ENCODE measurements at places on chromosomes 12 and 14.

GRCh38 chr12:52659395-52659794 is 7.4 kb upstream of the KRT2 start:
- DNase-seq, result no peak

GRCh38 chr12:10641735-10642500 is 28.5 kb upstream of the MAGOHB start:
- DNase-seq, result no peak

- no peak for DNase-seq
Observed at GRCh38 chr14:65371784-65372183, 40.7 kb upstream of the FUT8 start.

DNA sequence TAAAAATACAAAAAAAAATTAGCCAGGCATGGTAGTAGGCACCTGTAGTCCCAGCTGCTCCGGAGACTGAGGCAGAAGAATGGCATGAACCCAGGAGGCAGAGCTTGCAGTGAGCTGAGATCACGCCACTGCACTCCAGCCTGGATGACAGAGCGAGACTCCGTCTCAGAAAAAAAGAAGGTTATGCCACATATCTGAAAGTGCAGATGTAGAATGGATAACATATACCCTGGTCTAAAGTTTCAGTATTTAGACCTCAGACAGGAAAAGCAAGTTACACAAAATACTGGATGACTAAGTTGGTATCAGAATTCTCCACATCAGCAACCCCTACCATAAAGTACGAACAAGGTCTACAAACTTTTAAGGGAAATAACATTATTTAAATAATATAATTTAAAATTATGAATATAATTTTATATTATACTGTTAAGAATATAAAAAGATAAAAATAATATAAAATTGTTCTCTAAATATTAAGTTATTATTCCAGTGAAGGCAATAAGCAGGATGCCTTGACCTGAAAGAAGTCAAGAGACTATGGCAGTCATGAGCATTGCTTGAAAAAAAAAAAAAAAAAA is 169.9 kb downstream of the CRADD start:
- DNase-seq, result no peak

GRCh38 chr12:87425942-87426554 is 603.2 kb downstream of the C12orf50 start:
- DNase-seq, result no peak

DNA sequence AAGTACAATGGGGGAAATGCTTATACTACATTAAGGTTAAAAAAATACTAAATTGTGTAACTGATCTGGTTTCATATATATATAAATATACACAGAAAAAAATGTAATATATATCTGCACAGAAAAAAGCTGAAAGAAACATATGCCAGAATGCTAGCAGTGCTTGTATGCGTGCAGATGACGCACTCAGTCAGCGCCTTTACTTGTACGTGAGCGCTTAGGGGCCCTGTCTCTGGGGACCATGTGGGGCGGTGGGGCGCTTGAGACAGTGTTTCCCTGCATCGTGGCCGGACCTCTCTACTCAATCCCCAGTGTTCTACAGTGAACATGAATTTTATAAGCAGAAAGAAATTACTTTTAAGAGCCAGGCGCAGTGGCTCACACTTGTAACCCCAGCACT is 7.0 kb downstream of the ANKRD9 start:
- no peak for DNase-seq

- DNase-seq, result no peak
Observed at GRCh38 chr14:82855912-82856391, 1322.3 kb upstream of the SEL1L start.

DNA sequence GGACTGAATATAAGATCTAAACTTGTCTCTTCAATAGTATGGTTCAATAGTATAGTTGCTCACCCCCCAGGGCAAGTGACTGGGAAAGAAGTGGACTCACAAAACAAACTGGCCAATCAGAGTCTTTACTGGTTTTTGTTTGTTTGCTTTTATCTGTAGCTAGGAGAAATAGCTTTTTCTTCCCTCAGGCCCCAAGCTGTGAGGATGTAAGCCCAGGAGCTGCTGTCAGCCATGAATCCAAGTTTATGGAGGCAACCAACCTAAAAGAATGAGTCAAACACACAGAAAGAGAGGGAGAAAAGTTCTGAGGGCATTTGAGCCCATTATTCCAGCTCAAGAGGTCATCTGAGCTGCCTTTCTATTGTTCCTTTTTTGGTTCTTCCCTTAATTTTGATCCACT is 375.3 kb downstream of the BCAT1 start:
- DNase-seq, result no peak

DNA sequence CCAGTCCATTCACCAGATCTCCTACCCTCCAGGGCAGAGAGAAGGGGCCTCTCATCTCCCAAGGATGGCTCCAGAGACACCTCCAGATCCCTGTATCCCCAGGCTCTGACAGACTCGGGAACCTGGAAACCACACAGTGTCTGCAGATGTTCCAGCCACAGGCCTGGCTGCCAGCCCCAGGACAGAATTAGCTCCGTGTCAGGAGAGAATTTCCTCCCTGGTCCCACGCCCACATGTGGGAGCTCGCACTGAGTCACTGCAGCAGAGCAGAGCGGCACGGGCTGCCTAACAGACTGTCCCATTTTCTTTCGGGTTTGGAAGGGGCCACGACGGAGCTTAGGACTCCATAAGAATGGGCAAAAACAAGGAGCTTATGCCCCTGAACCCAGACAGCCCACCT is 33.6 kb downstream of the CMKLR1 start:
- peak; percentile 31 for DNase-seq

GRCh38 chr14:61860294-61860918 is 98.2 kb downstream of the SNAPC1 start:
- peak; percentile 58 for DNase-seq

DNA sequence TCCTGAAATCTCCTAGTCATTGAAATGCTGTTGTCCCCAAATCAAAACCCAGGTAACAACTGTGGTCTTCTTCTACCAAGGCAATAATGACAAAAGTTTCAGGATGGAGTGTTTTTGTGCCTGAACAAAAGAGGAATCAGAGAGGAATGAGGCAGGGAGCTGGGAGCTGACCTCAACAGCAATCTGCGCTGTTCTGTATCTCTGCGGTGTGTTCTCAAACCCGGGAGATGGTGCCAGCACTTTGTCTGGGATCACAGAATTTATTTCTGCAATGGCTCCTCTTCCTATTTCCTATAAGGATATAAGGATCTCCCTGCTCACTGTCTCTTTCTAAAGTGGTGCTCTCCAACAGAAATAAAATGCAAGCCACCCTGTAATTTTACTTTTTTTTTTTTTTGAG is 449 bp upstream of the GLT8D2 start:
- no peak for DNase-seq

- no peak for DNase-seq
Observed at GRCh38 chr12:121697093-121697698, 15.4 kb upstream of the TMEM120B start.

DNA sequence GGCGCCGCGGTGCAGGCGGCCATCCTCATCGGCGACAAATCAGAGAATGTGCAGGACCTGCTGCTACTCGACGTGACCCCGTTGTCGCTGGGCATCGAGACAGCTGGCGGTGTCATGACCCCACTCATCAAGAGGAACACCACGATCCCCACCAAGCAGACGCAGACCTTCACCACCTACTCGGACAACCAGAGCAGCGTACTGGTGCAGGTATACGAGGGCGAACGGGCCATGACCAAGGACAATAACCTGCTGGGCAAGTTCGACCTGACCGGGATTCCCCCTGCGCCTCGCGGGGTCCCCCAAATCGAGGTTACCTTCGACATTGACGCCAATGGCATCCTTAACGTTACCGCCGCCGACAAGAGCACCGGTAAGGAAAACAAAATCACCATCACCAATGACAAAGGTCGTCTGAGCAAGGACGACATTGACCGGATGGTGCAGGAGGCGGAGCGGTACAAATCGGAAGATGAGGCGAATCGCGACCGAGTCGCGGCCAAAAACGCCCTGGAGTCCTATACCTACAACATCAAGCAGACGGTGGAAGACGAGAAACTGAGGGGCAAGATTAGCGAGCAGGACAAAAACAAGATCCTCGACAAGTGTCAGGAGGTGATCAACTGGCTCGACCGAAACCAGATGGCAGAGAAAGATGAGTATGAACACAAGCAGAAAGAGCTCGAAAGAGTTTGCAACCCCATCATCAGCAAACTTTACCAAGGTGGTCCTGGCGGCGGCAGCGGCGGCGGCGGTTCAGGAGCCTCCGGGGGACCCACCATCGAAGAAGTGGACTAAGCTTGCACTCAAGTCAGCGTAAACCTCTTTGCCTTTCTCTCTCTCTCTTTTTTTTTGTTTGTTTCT is 1.7 kb downstream of the HSPA2 start:
- DNase-seq, result no peak

GRCh38 chr14:25896777-25897176 is 701.1 kb downstream of the NOVA1 start:
- no peak for DNase-seq

DNA sequence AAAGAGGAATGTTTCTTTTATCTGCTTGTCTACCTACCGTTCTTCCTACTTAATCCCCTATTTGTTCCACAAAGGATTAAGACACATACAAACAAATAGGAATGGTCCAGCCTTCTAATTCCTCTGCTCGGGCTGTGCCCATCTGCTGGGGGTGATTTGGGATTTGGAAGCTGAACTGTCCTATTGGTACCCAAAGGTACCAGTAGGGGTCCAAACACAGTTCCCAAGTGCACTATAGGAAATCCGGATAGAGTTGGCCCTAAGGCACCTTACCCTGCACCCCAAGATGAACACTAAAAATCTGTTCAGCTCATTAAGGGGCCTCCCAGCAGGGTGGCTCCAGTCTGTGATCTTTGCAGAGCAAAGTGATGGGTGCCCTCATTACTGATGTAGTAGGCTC is 566.9 kb downstream of the NRXN3 start:
- DNase-seq, result no peak

- DNase-seq, result no peak
Observed at GRCh38 chr12:79140711-79141110, 276.1 kb downstream of the SYT1 start.

- no peak for DNase-seq
Observed at GRCh38 chr14:104971447-104972240, 6.5 kb downstream of the AHNAK2 start.

GRCh38 chr12:1836854-1837421 is 16.6 kb downstream of the LRTM2 start:
- DNase-seq, result peak; percentile 1

DNA sequence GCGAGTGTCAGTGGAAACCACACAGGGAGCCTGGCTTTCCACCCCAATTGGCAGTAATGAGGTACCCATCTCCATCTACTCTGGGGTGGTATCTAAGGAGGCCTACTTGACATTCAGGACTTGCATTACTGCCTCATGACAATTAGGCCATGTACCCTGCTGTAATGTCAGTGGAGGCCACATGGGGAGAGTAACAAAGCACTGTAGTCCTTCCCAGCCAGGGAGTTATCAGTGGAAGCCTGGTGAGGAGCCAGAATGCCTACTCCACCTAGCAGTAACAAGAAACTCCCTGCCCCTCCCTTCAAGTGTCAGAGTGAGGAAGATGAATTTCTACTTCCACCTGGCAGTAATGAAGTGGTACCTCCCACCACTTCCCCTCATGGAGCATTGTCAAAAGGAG is 12.5 kb downstream of the TIMM9 start:
- DNase-seq, result no peak

- DNase-seq, result peak; percentile 76
Observed at GRCh38 chr14:68476212-68477109, 316.4 kb downstream of the ZFP36L1 start.

DNA sequence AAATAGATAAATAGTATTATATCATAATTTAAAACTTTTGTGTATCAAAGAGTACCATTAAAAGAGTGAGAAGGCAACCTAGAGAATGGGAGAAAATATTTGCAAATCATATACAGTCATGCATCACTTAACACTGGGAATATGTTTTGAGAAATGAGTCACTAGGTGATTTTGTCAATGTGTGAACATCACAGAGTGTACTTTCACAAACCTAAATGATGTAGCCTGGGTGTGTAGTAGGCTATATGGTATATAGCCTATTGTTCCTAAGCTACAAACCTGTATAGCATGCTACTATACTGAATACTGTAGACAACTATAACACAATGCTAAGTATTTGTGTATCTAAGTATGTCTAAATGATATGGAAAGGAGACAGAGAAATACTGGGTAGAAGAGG is 48.0 kb upstream of the ARID2 start:
- DNase-seq, result no peak

DNA sequence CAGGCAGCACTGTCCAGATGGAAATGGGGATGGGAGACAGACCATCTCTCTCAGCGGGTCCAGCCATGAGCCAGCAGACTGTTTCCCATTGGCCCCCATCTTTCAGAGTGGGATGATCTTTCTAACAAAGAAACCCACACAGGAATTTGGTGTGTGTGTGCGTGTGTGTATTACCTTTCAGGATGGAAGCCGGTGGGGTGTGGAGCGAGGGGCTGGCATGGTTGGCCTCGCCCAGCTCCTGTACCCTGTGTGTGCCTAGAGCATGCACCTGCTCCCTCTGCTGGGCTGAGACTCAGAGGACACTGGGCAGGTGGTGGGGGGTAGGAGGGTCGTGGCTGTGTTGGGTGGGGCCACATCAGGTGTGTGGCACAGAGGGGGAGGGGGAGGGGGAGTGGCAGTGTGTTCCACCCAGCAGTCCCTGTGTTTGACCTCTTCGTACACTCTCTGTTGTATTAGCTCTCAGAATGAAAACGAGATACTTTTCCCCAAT is 33.0 kb upstream of the TSPAN9 start:
- no peak for DNase-seq

DNA sequence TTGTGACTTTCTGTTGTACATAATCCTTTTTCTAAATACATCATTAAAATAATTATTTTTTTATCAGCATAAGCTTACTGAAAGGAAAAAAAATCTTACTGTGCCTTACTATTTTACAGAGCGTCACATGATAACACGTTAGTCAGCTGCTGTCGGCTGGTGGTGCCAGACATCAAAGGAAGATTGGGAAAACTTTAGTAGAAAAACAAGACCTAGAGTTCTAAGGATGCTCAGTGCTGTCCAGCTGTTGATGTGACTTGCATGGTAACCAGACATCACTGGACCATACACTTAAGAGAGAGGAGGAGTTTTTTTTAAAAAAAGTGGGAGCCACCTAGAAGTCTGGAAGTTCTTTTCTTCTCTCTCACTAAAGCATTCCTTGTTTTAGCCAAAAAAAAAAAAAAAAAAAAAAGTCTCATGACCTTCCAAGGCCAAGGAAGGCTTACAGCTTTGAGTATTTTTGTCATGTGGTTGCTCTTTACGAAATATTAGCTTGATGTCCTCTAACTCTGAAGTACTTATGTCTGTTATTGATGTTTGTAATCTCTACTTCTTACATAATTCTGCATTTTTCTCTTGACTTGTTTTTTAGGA is 4.5 kb downstream of the RASSF8 start:
- DNase-seq, result no peak

GRCh38 chr14:69153873-69154270 is 953 bp upstream of the DCAF5 start:
- no peak for DNase-seq

GRCh38 chr12:99680276-99680675 is 32.7 kb downstream of the GARIN6 start:
- DNase-seq, result no peak

- no peak for DNase-seq
Observed at GRCh38 chr12:29072631-29073030, 76.4 kb upstream of the FAR2 start.

Measured in CD4-positive, alpha-beta T cell treated with Interleukin-15 for 1 hour (primary cell).